ENCODE measurements at places on chromosomes 3 and 15.

GRCh38 chr15:92833493-92834271 lies 66.4 kb upstream of the CHD2 start:
- DNase-seq: no peak

- peak; percentile 58 for DNase-seq
These were observed 11.5 kb downstream of the ALS2CL start for GRCh38 chr3:46681856-46682540.

GRCh38 chr15:28096411-28096669 lies 2.8 kb downstream of the OCA2 start:
- DNase-seq: no peak

- no peak for DNase-seq
These were observed 125.4 kb downstream of the XXYLT1 start for GRCh38 chr3:195145579-195145978.

GRCh38 chr15:81097116-81097889 lies 36.8 kb upstream of the CFAP161 start:
- DNase-seq: no peak

- no peak for DNase-seq
These were observed 310.6 kb downstream of the GRM7 start for GRCh38 chr3:7171493-7171892.

- DNase-seq: no peak
These were observed 85.6 kb upstream of the PDZRN3 start for GRCh38 chr3:73710340-73710739.

GRCh38 chr15:86445579-86446252 lies 366.0 kb downstream of the AGBL1 start:
- no peak for DNase-seq

- no peak for DNase-seq
These were observed 14.9 kb upstream of the GP9 start for GRCh38 chr3:129045675-129046036.

GRCh38 chr15:44295750-44296431 lies 7.4 kb downstream of the GOLM2 start:
- DNase-seq: peak; percentile 34

DNA sequence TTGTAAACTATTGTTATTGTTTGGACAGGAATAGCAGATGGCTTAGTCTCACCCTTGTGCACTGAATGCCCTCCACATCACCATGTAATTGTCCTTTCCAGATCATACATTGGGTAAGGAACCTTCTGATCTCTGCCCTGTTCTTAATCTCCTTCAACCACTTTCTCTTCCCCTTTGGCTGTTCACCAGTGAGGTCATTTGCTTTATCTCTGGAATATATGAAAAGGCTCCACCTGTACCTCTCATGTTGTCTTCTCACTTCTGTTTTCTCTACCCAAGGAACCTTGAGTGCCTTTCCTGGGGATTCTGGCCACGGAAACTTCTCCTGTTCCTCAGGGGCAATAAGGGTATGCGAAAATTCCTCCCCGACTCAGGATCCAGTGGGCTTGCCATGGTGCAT lies 28.5 kb downstream of the MCTP2 start:
- no peak for DNase-seq

- DNase-seq: no peak
These were observed 219.3 kb upstream of the PRICKLE2 start for GRCh38 chr3:64444490-64445108.

GRCh38 chr15:57767481-57767880 lies 61.0 kb downstream of the POLR2M start:
- DNase-seq: no peak

GRCh38 chr3:180402471-180403073 lies 199.4 kb upstream of the TTC14 start:
- no peak for DNase-seq

GRCh38 chr3:114394551-114394950 lies 100.7 kb downstream of the TIGIT start:
- DNase-seq: no peak

DNA sequence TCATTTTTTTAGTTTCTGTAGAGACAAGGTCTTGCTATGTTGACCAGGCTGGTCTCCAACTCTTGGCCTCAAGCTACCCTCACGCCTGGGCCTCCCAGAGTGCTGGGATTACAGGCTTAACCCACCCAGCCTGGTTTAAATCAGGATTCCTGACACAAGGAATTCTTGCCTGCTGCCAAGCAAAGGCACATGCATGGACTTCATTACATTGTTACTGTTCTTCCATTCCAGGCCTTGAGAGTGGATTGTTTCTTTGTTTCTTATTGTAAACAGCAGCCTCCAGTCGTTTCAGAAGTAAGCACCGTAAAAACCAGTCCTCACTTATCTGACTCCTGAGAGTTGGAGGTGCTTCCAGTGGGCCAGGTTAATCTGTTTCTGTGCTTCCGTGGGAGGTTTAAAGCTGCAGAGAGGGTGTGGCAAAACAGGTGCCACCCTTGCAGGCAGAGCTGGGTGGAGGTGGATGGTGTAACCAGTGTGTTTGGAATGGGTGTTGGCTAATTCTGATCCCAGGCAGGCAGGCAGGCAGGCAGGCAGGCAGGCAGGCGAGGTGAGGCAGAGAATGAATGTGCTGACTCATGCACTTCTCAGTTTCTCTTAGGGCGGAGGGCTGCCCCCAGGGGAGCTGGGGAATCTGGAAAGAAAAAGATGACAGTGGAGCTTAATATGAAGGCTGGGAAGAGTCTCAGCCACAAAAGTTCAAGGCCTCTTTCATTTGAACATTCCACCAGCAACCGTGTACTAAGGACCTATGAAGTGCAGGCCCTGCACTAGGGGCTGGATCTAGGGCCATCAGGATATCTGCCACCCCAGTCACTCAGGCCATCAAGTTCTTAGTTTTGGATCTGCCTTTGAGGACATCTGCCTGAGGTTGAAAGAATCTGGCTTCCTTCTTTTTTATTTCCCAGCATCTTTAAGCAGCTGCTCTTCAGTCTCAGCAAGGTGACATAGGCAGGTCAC lies 37.0 kb upstream of the CDCP1 start:
- DNase-seq: no peak

GRCh38 chr15:48642795-48643194 lies 2.7 kb downstream of the FBN1 start:
- DNase-seq: no peak

DNA sequence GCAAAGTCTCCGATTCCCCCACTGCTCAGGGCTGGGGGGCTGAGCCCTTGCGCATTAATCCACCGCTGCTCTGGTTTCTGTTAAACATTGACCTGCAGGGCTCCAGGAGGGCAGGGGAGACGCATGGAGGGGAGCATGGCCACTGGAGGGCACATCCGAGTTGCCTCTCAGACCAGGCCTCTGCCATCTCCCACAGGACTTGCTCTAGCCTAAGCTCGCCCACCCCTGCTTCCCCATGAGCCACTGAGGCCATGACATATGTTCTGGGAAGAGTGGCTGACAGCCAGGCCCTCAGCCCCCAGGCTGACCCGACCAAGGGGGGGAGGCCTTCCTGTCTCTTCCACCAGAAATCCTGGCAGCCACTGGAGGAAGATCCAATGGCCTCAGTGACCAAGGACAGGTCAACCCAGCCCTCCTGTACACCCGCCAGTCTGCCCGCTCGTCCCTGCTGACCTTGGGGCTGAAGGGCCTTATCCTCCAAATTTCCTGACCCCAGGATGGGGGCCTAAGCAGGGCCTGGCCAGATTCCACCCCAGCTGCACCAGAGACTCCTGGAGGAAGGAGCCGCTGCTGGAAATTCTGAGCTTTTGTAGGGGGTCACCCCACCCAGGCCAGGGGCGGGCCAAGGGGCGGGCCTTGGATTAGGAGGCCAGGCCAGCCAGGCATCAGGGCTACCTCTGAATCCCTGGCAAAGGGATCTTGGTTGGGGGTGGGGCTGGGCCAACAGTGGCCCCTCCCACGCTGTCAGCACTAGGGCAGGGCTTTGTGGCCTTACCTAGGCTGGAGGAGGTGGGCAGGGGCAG lies at the start of gene HYAL1:
Gene HYAL1, minus strand, starts transcription at position 562 of the 803 bp plus-strand sequence. CDS start 618 bp downstream, outside the sequence.
- DNase-seq: no peak

DNA sequence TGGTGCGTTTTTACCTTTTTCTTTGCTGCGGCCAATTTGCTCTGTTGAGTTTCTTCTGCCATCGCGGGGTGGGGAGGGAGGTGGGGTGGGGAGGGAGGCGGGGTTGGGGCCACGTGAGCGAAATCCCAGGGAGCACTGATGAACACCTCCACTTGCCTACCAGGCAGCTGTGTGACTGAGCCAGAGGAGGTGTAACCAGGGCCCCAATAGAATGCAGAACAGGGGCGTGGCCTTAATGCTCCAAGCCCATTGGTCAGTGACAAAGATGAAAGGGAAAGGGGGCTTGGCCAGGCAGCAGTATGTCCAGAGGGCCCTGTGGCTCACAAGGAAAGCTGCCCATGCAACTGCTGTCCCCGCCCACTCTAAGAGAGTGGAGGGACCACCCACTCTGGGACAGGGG lies 21.4 kb upstream of the OR4F6 start:
- DNase-seq: no peak

DNA sequence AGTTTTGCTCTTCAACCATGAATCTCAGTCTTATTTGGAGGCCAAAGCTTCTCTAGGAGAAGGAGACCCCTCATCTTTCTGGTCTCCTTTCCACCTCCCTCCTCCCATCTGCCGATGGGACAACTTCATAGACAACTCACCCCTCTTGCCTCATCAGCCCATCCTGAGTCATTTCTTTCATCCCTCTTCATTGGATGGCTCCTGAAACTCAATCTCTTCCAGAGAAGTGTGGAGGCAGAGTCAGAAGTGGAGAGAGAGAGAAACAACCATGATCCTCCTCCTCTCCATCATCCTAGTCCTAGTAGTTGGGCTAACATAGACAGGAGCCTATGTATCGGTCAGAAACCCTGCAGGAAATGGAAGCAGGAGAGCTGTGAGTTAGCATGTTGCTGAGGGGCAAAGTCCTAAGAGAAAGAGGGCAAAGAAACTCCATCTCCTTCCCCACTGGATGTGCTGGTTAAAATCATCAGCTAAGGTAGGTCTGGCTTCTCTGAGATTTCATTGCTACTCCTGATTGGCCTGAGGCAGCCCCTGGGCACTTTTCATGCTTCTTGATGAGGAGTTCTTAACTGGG lies 21.3 kb upstream of the HCN4 start:
- DNase-seq: no peak

GRCh38 chr3:100104817-100105413 lies 9.4 kb downstream of the FILIP1L start:
- no peak for DNase-seq

DNA sequence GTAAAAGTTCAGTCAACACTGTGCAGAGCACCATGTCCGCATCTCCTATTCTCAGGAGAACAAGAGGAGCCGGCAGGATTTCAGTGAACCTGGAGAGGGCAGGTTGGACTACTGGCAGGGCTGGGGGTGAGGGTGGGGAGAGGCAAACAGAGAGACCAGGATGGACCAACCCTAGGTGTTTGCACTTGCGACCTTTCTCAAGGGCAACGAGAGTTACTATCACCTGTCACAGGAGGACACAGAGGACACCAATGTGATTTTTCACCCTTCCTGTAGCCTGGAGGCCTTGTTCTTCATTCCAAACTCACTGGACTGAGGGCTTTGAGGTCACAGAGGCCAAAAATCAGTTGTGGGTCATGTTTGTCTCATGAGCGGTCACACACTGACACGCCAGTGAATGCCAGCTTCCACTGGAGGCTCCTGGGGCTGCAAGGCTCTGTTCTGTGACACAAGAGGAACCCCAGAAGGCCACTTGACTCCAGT lies 89.5 kb downstream of the CPN2 start:
- DNase-seq: peak; percentile 53

GRCh38 chr3:71583566-71584393 lies at the start of gene FOXP1:
Gene FOXP1, minus strand, starts transcription at chr3:71583728. Its CDS starts 385,347 bp downstream, at chr3:71198381.
- peak; percentile 90 for DNase-seq

- peak; percentile 15 for DNase-seq
These were observed 14.0 kb upstream of the PLA2G4E start for GRCh38 chr15:42034628-42035434.

DNA sequence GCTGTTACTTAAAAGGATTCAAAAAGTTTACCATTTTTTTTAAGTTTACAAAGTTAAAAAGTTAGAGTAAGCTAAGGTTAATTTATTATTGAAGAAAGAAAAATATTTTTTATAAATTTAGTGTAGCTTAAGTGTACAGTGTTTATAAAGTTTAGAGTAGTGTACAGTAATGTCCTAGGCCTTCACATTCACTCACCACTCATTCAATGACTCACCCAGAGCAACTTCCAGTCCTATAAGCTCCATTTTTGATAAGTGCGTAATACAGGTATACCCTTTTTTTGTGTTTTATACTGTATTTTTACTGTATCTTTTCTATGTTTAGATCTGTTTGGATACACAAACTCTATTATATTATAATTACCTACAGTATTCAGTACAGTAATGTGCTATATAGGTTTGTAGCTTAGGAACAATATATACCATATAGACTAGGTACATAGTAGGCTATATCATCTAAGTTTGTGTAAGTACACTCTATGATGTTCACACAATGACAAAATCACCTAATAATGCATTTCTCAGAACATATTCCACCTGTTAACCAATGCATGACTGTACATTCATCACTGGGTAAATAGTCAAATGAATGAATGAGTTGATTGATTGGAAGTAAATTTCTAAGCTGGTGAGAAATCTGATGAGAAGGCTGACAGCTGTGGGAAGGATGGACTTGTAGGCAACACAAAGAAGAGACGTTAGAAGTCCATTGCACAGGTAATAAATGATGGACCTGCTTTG lies 95.2 kb upstream of the CDIN1 start:
- DNase-seq: no peak

DNA sequence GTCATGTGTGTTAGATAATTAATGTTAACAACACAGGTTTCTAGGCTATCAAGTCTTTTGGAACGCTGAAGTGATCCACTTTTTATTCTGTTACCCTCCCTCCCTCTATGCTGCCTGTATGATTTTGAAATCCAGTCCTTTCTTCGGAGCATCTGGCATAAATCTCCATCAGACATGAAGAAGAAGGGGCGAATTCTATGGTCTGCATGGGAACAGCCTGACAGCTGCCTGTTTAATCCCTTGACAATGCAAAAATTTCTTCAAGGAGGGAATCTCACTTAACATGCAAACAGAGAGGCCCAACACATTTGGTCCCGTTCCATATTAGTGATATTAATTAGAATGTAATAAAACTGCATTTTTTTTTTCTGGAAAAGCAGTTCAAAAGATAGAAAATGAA lies 145.2 kb downstream of the VGLL3 start:
- DNase-seq: no peak

GRCh38 chr3:101836652-101837598 lies 12.4 kb upstream of the NFKBIZ start:
- DNase-seq: peak; percentile 59

DNA sequence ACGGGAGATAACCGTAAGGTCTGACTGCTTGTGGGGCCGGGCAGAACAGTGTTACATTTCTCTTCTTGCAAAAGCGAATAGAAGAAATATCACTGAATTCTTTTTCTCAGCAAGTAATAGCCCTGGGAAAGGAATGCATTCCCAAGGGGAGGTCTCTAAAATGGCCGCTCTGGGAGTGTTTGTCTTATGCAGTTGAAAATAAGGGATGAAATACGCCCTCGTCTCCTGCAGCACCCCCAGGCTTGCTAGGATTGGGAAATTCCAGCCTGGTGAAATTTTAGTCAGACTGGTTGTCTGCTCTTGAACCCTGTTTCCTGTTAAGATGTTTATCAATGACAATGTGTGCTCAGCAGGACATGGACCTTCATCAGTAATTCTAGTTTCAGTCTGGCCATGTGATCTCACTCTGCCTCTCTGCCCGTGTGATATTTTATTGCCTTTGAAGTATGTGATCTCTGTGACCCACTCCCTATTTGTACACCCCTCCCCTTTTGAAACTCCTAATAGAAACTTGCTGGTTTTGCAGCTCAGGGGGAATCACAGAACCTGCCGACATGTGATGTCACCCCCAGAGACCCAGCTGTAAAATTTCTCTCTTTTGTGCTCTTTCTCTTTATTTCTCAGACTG lies 715.6 kb downstream of the ROBO1 start:
- peak; percentile 2 for DNase-seq

GRCh38 chr3:13535905-13536304 lies 13.0 kb upstream of the FBLN2 start:
- no peak for DNase-seq
